Caki2 (cell line): ENCODE measurements at places on chromosomes 1 and 21. TPM values are rescaled to one million over a fixed set of nuclear protein-coding genes. Genes with fewer than 3 reads are reported as not detected.

DNA sequence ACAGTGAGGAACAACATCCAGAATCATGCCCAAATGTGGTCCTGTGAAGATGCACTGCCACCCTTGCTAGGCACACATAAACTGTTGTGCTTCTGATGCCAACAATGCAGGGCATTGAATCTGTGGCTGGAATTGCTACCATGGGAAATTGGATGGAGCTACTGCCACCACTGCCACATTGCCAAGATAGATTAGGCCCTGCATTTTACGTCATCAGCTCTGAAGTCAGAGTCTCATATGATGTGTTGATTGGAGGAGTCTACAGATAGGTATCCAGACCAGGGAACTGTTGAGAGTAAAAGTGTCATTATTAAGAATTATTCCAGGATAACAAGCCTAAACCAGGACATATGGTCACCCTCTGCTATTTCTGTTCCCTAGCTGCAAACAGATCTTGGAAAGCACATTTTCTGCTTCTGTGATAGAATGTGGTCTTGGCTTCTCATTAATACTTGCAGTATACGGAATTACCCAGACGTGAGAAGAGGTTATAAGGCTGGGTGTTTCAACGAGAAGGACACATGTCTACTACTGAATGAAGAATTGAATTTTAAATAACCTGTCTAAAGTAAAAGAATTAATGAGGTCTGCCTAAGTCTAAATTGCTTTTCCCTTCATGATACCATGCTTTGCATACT is 106.6 kb downstream of the TNNI3K start:
- DNase-seq: no peak

GRCh38 chr1:116460261-116460660 is 87.2 kb downstream of the ATP1A1 start:
- no peak for DNase-seq

DNA sequence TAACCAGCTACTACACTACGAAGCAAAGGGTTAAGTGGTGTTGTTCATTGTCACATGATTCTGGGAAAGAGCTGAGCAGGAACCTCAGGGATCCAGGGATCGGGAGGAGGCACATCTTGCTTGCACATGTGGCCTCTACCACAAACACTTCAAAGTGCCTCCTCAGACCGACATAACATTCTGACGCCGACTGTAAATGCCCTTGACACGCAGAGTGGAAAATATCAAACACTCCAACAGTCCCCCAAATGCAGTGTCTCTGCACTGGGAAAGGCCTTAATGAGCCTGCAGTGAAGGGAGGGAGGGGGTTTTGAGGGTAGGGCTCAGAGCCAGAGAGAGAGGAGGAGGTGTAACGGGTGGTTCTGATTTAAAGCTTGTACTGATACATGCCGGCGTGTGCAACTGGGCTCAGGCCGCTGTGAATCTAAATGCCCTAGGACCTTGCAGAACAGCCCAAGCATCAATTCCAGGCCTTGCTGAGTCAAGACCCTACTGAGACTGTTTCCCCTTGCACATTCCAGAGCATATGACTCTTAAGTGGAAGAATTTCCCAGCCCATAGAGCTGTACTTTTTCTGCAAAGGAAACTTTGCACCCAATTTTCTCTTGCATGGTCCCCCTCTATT is 163.7 kb downstream of the NTMT2 start:
- DNase-seq: no peak

GRCh38 chr1:26723013-26723991 is 27.5 kb downstream of the ARID1A start:
- DNase-seq: peak; percentile 87

DNA sequence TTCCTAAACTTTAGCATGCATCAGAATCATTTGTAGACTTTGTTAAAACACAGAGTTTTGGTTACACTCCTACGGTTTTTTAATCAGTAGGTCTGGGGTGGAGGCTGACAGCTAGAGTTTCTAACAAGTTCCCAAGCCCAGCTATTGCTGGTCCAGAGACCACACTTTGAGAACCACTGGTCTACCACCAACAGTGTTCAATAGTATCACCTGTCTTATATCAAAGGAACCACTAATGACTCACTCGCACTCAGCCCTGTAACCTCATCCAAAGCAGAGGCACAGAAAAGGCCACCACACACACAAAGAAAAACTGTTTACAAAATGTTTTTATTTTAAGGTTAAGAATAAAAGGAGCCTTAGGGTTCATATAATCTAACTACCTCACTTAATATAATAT is 68.7 kb downstream of the HIVEP3 start:
- DNase-seq: no peak

DNA sequence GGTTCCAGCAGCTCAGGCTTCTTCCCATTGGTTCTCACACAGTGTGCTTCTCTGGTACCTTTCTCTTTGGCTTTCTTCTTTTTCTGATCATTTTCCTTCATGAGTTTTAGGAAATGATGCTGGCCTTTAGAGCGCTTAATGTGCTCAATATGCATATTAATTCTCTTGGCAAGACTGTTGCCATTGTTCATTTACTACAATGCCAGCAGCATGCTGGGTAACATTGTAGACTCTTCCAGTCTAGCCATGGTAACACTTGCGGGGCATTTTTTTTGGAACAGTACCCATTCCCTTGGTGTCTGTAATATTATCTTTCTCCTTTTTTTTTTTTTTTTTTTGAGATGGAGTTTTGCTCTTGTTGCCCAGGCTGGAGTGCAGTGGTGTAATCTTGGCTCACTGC is 21.7 kb downstream of the UBE4B start:
- DNase-seq: no peak

DNA sequence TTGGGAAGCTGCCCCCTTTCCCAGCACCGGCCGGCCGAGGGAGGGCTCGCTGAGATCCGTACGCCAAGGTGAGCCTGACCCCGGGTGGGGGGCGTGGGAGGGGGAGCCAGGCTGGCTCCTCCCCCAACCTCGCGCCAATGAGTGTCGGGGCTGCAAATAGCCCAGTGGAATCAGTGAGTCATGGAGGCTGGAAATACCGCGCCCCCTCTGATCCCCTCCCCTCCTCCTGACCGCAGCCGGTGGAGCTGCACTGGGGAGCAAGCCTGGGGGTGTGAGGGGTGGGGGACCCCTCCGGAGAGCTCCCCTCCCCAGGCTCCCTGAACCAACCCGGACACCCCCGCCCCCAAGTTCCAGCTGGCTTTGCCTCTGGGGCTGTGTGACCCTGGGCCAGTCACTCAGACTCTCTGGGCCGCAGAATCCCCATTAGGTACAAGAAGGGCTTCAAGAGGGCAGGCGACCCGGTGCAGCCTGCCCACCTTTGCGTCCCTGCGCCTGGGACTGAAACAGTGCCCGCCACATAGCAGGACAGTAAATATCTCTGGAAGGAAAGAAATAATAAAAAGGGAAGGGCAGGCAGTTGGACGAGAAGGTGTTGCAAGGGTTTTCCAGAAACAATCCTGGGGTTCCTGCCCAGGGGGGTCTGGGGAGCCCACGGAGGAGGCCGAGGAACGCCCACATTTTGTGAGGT is 4.5 kb downstream of the HSPB7 start:
- DNase-seq: peak; percentile 76

DNA sequence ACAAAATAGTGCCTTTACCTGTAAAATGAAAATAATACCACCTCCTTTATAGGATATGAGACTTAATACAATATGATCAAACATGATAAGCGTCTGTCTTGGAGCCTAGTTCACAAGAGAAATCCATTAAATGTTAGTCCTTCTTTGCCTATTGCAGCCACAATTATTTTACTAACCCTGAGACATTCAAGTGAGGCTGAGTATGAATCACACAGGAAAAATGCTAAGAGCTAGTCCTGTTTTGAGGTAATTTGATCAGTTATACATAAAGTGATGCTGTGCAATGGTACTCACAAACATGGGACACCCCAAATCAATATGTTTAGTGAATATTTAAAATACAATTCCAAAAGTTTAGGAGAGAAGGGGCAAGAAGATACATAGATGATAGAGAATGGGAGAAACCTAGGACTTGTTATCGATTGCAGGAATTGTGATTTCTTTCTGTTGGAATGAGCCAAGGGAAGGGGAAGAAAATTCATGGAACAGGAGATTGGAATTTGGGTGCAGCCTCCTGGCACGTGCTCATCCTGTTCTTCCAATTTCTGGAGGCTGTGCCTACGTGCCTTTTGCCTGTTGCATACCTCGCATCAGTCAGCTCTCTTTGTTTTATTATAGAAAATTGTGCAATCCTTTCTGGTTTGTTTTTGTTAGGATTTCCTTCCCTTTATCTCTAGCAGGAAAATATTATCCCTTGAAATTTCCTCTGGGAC is 39.9 kb upstream of the BACH1 start:
- DNase-seq: peak; percentile 33

GRCh38 chr21:33171616-33172169 is 58.0 kb upstream of the IFNAR2 start:
- no peak for DNase-seq

GRCh38 chr1:116067566-116067890 is 43.7 kb upstream of the MAB21L3 start:
- no peak for DNase-seq

- no peak for DNase-seq
Observed at GRCh38 chr1:30444401-30444800, 279.0 kb downstream of the MATN1 start.

DNA sequence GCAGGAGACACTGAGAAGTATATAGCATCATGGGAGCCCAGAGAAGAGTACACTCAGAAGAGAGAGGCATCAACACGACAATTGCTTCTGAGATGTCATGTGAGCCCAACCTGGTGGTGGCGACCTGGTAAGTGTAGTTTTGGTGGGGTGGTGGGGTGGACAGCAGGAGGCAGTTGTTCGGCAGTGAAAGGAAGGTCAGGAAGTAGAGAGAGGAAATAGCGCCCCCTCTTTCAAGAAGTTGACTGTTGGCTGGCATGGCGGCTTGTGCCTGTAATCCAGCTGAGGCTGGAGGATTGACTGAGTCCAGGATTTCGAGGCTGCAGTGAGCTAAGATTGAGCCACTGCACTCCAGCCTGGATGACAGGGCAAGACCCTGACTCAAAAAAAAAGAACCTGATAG is 12.6 kb downstream of the RSPO1 start:
- DNase-seq: no peak

GRCh38 chr1:212529211-212529741 is 79.3 kb upstream of the ATF3 start:
- no peak for DNase-seq

DNA sequence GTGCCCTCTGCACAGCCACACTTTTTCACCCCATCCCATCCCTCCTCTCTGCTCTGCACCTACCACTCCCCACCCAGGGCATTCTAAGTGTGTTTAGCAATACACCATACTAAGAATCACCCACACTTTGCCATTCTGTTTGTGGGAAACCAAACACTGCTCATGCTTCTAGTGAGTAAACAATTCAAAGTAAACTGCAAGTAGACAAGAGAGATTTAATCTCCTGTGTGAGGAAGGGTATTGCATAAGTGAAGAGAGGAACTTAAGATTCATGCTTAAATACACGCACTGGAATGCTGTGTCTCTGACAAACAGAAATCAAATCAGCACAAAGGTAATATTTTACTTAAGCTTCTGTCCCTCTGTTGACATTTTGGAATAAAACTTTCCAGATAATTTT is 4.8 kb upstream of the EDARADD start:
- DNase-seq: no peak

DNA sequence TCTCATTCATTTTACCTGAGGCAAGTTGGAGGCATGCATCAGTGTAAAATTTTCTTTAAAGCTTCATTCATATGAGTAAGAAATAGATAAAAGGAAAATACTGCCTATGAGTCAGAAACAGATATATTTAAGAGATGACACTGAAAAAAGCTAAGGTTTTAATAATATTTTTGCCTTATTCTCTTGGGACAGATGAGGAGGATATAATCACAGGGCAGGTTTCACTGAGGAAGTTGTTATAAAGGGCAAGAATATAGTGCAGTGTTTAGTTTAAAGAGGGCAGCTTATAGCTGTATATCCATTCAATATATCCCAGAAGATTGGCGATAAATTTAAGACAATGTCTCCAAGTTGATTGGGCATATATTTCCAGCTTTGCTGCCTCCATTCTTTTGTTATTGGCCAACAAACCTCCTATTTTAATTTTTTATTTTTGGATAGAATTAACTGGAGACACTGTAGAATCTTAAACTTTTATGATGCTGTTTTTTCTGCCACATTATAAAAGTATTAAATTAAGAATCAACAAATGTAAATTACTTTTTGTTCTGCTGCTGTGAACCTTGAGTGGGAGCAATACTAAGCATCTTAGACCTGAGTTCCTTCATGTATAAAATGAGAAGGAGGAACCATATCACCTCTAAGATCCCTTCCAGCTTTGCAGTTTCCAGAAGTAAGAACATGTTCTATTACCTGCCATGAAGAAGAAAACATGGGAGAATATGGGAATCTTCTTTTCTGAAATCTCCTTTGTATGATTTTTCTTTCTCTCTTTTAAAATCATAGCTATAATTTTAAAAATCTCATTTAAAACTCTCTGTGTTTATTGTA is 171.6 kb downstream of the S1PR1 start:
- no peak for DNase-seq

DNA sequence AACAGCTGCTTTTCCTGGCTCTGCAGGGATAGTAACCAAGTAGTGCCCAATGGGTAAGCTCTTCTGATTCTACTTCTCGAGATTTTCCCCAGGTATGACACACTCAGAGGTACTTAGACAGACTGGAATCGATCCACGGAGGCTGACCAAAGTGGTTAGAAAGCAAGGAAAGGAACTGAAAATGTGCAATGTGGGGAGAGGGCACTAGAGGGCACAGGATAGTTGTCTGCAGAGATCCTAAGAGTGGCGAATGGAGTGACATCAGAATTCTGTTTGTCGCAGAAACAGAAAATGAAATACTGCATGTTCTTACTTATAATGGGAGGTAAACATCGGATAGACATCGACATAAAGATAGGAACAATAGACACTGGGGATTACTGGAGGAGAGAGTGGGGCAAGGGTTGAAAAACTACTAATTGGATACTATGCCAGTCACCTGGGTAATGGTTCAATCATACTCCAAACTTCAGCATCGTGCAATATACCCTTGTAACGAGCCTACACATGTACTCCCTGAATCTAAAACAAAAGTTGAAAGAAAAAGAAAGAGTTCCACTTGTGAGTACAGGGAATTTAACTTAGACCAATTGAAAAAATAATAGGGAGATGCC is 23.3 kb downstream of the CYP2J2 start:
- DNase-seq: peak; percentile 13

Gene OR2T33
- total RNA-seq: not detected in 2 replicates

Gene ADAM30
- total RNA-seq: not detected in 2 replicates

Gene GUCA2B
- not detected in 2 replicates for total RNA-seq

Gene TP73
- total RNA-seq: 4.4 and 5.1 TPM in 2 replicates

Gene CLDN17
- total RNA-seq: not detected in 2 replicates

Gene MYBPH
- total RNA-seq: not detected in 2 replicates

Gene GNAT2
- total RNA-seq: not detected in 2 replicates

Gene NUDT17
- 5.1 and 9.9 TPM in 2 replicates for total RNA-seq

Gene TRABD2B
- total RNA-seq: 0.57 and 0.96 TPM in 2 replicates

Gene UBE2U
- not detected in 2 replicates for total RNA-seq

Gene NRAS
- 55.8 and 56.0 TPM in 2 replicates for total RNA-seq
